Central memory CD8-positive, alpha-beta T cell (primary cell): ENCODE measurements at places on chromosomes 5 and 9.

DNA sequence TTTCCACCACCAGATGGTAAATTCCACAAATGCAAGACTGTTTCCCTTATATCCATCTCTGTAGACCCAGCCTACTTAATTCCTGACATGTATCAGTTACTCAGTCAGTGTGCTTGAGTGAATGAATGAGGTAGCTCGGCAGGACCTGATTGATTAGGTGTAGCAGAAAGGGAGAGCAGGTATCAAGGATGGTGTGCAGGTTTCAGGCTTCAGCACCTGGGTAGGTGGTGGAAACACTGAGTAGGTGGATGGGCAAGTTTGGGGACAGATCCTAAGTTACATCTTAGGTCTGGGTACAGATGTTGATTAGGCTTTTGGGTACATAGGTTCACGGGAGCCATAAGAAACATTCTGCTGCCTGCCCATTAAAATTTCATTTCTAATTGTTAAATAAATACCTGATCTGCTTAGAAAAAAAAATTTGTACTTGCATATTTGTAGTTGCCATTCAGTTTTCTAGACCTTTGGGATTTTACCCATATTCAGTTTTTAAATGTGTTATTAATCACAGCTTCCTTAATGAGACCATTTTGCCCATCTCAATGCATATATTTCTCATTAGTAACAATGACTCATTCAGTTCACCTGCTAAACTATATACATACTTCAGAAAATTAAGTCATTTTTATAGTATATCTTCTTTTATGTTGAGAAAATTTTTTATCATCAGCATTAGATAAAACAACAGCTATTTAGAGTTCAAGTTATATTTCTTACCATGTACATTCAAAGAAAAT, 111.8 kb downstream of the INIP start:
- DNase-seq: no peak

DNA sequence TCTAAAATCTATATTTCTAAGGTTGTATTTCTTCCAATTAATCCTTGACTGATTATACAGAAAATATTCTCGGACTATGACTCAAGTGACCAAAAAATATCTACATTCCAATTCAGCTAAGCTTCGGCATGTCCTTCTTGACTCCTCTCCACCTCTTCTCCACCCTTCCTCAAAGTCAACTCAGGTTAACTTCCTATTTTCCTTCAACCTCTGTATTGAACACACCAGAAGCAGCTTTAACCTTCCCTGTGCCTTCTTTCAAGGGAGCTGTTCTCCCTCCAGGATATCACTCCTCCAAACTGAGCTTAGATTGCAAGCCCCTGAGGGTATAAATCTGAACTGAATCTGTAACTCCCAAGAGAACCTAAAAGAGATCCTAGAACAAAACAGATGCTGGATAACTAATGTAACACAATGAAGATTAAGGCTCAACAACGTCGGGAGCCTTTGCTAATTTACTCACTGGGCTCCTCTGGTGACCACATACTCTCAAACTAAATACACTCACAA, 1.1 kb downstream of the SLCO4C1 start:
- DNase-seq: no peak

GRCh38 chr9:38062498-38063362, 6.3 kb downstream of the SHB start:
- no peak for DNase-seq

- DNase-seq: no peak
These were observed 75.6 kb downstream of the S1PR3 start for GRCh38 chr9:89066835-89067234.

DNA sequence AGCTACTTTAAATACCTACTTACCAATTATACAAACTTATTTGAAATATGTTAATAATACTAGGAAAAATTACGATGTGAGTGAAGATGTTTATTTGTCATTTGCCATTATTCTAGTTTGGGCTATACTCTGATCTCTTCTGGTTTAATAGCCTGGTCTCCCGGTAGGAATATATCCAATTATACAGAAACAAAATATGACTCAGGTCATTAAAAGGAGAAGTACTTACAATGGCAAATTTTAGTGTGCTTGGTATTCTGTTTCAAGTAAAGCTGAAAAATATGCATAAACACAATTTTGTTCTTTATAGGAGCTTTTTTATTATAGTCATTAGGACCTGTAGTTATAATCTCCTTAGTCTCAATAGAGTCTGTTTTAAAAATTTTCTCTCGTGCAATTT, 176.8 kb downstream of the SLCO4C1 start:
- DNase-seq: no peak

GRCh38 chr5:78888580-78889368, 96.3 kb downstream of the ARSB start:
- no peak for DNase-seq

GRCh38 chr9:33843312-33843961, 26.5 kb downstream of the UBE2R2 start:
- no peak for DNase-seq

GRCh38 chr5:59893429-59894227, at the start of gene PDE4D:
TSS of gene PDE4D (minus strand) at chr5:59893726.
- no peak for DNase-seq

DNA sequence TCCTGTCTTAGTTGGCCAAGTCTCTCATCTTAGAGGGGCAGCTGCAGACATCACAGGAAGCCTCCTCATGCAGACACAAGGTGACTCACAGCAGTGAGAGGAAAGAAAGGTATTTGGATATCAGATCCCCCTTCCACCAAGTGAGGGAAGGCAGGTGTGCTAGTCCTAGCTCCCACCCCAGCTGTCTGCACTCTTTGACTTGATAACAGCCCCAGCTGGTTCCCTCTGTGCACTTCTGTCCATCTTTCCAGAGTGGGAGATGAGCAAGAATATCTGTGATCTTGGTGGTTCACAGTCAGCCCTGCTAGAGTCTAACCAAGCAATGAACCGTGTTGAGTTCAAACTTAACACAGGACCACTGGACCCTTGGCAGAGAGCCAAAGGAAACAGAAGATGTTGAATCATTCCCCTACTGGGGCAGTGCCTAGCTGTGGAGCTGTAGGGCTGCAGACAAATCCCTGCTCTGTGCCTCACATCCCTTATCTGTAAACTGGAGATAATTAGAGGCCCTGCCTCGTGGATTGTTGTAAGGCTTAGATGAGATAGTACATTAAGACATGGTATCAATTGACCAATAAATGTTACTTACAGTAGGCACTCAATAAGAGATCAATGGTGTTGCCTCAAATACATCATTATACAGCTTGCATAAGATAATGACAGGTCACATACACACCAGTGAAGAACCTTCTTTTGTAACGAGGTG, 39.1 kb downstream of the SH3RF2 start:
- no peak for DNase-seq

- no peak for DNase-seq
These were observed 401.3 kb upstream of the DAB2 start for GRCh38 chr5:39826051-39826450.

- no peak for DNase-seq
These were observed 569.6 kb upstream of the BRINP1 start for GRCh38 chr9:119938871-119939270.

- peak; percentile 70 for DNase-seq
These were observed 176.7 kb upstream of the DMAC1 start for GRCh38 chr9:7976167-7976755.

GRCh38 chr5:62742207-62742606, 163.6 kb downstream of the LRRC70 start:
- no peak for DNase-seq

GRCh38 chr9:86355814-86356213, 1.6 kb upstream of the TUT7 start:
- no peak for DNase-seq

- DNase-seq: no peak
These were observed 19.1 kb upstream of the GLE1 start for GRCh38 chr9:128485414-128485855.

- no peak for DNase-seq
These were observed 78.7 kb upstream of the ACTBL2 start for GRCh38 chr5:57561231-57561842.

GRCh38 chr9:91562416-91562815, 138.8 kb upstream of the NFIL3 start:
- no peak for DNase-seq

GRCh38 chr5:179354305-179354882, 9.1 kb upstream of the ADAMTS2 start:
- DNase-seq: no peak

- no peak for DNase-seq
These were observed 1.3 kb downstream of the SLC25A48 start for GRCh38 chr5:135835766-135836165.

DNA sequence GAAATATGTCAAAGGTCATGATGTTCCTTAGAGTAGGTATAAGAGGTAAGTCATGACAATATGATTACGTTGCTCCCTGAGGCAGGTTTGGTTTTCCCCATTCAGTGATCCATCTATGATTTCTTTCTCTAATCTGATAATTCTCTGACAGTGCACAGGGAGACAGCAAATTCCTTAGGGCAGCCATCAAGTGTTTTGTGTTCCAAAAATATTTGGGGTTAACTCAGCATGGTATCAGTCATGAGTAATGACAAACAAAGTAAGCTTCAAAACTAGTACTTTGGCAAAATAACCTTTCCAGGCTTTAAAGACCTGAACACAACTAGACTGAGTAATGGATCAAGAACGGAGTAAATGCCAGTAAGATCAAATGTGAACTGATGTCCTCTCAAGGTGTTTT, 55.3 kb upstream of the SPATA31E1 start:
- DNase-seq: no peak

DNA sequence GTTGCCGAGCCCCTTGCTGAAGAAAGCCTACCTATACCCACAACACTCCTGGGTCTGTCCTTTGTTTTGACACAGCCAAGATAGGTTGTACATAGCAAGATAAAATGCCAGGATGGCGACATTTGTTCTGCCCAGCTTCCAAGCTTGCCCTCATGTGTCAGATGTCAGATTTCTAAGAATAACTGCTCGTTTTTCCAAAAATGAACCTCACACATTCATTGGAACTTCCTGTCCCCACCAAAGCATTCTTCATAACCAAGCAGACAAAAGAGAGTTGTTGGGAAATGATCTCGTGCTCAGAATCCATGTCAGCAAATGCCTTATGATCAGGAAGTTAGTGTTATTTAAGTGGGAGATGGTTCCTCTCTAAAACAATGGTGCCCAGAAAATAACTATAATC, 210.1 kb downstream of the ZNF608 start:
- no peak for DNase-seq

- no peak for DNase-seq
These were observed 36.5 kb upstream of the GLDC start for GRCh38 chr9:6681957-6682501.

GRCh38 chr5:118007262-118007661, 981.1 kb downstream of the DTWD2 start:
- DNase-seq: no peak

DNA sequence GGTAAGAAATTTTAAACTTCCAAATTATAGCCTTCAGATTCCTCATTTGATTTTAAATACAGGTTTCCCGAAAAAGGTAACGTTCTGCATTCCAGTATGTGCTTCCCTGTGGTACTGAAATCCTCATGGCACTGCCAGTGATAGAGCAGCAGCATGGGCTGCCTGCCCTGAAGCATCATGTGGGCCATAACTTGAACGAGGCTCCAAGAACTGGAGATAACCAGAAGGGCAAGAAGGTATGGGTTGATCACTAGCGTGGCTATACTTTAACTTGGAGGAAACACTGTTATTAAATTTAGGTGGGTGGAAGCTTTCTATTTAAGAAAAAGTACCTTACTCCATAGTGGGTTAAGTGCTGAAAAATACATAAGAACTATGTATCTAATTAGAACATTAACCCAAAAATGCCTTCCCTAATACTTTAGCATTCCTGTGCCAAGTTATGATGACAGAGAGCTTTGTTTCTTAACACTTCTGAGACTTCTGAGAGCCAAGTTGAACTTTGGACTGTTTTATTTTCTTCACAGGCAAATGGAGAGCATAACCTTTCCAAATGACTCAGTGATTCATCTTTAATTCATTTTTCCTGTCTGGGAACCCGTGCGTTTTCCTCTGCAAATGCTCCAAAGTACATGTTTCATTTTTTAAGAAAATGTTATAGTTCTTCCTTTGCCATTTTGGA, 191.5 kb upstream of the GNA14 start:
- DNase-seq: no peak

GRCh38 chr9:8585036-8585435, 785.5 kb upstream of the DMAC1 start:
- DNase-seq: no peak

DNA sequence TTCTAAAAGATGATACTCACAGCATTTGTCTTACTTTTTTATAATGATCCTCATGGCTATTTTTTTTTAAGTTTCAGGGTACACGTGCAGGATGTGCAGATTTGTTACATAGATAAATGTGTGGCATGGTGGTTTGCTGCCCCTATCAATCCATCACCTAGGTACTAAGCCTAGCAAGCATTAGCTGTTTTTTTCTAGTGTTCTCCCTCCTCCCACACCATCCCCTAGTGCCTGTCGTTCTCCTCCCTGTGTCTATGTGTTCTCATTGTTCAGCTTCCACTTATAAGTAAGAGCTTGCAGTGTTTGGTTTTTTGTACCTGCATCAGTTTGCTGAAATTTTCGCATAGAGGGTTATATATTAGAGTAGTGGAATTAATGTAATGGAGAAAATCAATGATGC, 189.1 kb upstream of the CDH12 start:
- DNase-seq: no peak

DNA sequence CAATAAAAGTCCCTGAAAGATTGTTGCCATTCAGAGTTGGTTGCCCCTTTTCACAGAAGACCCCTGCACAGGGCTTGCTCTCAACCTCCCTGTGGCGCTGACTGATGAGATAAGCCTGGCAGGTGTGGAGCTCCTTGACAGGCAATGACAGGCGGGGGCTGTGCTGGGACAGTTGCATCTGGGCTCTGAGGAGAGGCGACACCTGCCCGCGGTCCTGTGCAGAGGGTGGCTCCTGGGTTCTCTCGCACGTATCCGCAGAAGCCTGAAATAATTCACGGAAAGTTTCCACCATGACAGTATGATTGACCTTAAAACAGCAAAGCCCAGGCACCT, 19.8 kb upstream of the EXOC3 start:
- DNase-seq: no peak

- DNase-seq: no peak
These were observed 91.0 kb downstream of the AOPEP start for GRCh38 chr9:94817291-94818177.

DNA sequence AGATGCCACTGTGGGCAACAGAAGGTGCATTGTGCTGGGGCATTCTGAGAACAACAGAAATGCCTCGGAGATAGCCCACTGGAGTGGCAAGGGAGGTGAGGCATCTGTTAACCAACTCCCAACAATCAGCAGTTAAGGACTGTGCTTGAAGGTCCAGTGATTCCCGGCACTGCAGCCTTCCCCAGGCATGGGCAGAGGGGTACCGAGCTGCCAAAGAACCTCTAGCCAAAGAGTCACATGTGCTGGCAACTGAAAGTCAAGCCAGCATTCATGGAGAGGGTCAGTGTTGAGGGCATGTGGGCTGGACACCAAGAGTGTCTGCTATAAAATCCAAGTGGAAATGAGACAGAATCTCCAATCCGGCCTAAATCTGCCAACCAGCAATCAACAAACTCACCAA, 149.6 kb downstream of the ASTN2 start:
- DNase-seq: no peak
